Lower leg skin (tissue), 4 donors: ENCODE measurements at places on chromosomes 6 and 20. TPM values are rescaled to one million over a fixed set of nuclear protein-coding genes. Genes with fewer than 3 reads are reported as not detected.

Gene RBPJL
- total RNA-seq, result not detected

- DNase-seq, result no peak
Measured at GRCh38 chr6:153044295-153044694, 41.8 kb upstream of the MTRF1L start.

- no peak for DNase-seq
Measured at GRCh38 chr6:170516783-170517616, 36.1 kb downstream of the PSMB1 start.

DNA sequence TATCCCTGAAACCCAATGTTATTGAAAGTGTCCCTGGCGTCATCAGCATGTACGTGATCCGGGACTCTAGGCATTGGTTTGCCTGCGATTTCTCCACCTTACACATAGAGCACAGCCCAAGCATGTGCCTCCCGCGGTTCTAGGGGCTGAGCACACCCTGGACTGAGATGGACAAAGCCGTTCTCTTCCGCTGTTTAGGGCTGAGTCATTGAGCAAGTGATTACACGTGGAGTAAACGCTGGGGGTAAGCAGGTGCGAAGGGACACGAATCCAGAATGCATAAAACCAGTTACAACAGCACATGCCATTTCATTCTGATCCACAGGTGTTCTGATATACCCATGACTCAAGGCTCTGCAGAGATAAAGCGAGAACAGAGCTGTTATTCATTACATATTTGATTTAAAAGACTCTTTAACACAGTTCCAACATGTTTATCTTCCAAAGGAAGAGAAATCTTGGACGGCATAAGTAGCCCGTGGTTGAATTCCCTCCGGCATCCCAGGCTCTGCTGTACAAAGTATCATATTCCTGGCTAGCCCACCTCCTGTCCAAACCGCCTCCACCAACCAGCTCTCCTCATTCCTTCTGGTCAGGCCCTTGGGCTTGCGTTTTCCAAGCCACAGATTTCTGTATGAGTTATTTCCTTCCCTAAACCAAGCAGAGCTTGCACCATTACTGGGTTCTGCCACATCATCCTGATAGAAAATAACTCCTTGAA lies 36.1 kb upstream of the THBS2 start:
- no peak for DNase-seq

DNA sequence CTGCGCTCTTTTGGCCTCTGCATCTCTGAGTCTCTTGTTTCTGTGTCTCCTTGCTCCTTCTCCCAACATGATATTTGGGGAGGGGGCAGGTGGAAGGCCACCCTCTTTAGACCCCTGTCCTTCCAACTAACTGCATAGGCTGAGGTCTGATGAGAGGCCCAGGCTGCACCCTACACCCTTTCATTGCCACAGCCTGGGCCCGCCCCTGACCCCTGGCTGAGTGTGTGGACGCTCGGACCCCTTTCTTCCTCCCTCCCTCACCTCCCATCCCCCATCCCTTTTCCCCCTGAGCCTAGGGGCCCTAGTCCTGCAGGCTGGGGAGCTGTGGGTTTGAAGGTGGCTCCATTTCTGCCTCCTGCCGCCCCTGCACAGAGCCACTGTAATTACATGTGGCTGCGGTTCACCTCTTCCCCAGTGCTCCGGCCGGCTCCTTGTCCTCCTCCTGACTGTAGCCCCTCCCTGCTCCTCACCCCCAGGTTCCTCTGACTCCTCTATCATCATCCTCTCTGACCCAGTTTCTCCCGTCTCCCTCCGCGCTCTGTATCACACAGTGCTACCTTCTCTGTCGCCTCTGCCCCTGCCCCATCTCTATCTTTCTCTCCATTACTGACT lies 6.8 kb downstream of the MDFI start:
- DNase-seq, result no peak

Gene FAM83B
- 116 TPM for total RNA-seq

DNA sequence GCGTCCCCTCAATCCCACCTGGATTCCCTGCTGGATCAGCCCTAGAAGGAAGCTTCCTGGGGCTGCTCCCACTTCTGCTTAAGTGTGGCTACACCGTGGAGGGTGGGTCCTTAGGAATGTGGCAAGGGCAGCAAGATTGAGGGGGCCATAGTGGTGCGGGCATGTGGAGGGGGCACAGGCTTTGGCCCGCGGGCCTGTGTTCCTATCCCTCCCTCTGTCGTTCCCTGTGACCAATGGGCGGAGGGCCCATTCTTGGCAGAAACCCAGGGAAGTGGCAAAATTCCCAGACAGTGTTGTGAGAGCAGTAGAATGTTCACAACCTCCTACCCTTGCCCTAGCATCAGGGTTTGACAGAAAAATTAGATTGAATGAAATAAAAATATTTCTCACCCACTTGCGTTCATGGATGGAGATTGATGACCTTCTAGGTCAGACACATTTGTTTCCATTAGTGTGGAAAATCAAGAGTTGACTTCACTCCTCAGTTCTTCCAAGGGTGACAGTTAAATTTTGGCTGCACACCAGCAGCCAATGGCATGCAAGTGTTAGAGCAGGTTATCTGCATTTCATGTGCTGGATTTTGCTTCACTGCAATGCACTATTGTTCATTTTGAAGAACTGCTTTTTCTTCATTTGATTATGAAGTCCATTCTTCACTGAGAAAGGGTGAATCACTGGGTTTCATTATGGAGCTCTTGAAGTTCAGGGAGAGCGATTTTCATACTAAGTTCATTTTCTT lies 49.3 kb upstream of the AHI1 start:
- DNase-seq, result no peak

Gene ZNF391
- total RNA-seq, result 0.55 TPM

GRCh38 chr20:56005389-56005715 lies at the start of gene CBLN4:
Gene CBLN4, minus strand, starts transcription at chr20:56005519. Its CDS starts 1,348 bp downstream, at chr20:56004171.
- DNase-seq, result no peak

Gene RWDD2A
- total RNA-seq, result 2.2 TPM

DNA sequence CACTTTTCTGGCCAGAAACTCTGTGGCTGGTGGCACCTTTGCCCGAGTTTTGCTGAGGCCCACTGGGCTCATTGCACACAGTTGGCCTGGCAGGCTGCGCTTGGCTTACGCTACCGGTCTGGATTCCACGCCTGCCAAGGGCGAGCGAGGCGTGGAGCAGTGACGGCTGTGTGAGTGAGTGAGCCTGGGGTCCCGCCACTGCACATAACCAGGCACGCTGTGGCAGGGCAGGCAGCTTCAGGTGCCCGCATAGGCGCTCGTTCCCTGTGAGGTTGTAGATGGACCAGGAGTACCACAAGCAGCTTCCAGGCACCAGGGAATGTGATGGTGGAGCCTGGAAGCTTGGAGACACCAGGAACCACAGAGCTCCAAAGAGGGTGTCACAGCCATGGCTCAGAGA lies 190.1 kb upstream of the DEFB112 start:
- no peak for DNase-seq

GRCh38 chr6:142833054-142833453 lies 111.9 kb downstream of the HIVEP2 start:
- DNase-seq, result no peak

DNA sequence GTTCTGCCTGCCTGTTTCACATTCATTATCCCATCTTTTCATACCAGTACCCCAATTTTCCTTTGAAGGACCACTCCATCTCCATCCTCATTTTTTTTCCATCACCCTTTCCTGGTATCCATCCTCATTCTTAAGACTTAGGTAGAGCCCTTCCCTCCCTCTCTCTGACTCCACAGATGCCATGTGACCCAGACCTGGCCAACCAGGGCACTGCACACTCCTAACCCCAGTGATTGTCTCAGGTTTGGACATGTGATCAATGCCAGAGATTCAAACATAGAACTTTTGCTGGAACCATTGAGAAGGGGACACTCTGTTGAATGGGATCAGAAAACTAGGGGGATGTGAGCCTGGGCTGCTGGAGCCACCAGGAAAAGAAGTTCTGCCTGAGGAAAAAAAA lies 39.1 kb upstream of the NFATC2 start:
- no peak for DNase-seq

- no peak for DNase-seq
Measured at GRCh38 chr6:33607784-33608161, 13.3 kb upstream of the ITPR3 start.

Gene NOTCH4
- 8.9 TPM for total RNA-seq

Gene MEA1
- total RNA-seq, result 59.5 TPM
